AG04450 (cell line): ENCODE measurements at places on chromosomes 12 and 14. TPM values are rescaled to one million over a fixed set of nuclear protein-coding genes. Genes with fewer than 3 reads are reported as not detected.

GRCh38 chr14:76498463-76498935 lies 122.6 kb downstream of the ESRRB start:
- no peak for DNase-seq

- DNase-seq, result no peak
Measured at GRCh38 chr12:104622928-104623327, 166.2 kb downstream of the CHST11 start.

GRCh38 chr12:95248604-95249360 lies 31.2 kb downstream of the VEZT start:
- DNase-seq, result peak; percentile 29

DNA sequence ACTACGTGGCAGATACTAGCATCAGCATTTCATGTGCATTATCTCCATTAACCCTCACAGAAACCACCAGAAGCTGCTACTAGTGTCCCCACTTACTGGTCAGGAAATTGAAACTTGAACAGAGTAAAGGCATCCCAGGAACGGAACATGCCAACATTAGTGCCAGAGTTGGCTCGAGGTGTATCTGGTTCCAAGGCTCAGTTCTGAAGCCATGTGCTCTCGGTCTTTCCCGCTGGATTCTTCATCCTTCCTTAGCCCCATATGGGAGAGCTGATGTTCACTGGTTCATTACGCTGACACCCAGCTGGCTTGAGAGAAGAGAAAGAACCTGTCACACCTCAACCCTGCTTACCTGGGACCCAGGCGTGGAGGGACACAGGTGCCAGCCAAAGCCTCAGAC lies 91.5 kb downstream of the TBX5 start:
- no peak for DNase-seq

GRCh38 chr12:108595711-108596647 lies 1.9 kb downstream of the TMEM119 start:
- no peak for DNase-seq

- peak; percentile 65 for DNase-seq
Measured at GRCh38 chr12:78864403-78864869, at the start of gene SYT1. Gene SYT1 (plus strand): TSS chr12:78864774.

GRCh38 chr12:124884587-124885438 lies 21.1 kb upstream of the SCARB1 start:
- no peak for DNase-seq

DNA sequence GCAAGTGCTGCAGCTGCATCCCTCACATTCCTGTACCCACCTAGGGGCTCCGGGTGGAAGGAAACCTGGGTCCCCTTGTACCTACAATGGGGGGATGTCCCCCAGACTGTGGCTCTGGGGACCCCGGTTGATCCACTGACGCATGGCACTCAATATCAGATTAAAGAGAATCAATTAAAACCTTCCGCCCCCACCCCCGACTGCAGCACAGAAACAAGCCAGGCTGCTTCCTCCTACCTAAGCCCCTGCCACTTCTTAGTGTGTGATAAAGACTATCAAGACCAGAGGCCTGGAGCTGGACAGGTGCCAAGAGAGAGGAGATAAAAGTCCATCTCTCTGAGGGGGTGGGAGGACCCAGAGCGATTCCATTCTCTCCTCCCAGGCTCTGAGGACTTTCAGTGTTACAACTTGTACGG lies 28.2 kb upstream of the RPLP0 start:
- DNase-seq, result no peak

Gene SYCP3
- polyA plus RNA-seq, result 0.06 TPM in 2 replicates

Gene RGS6
- not detected in 2 replicates for polyA plus RNA-seq

Gene POU6F1
- 3.1 and 4.2 TPM in 2 replicates for polyA plus RNA-seq

Gene CISTR
- not detected in 2 replicates for polyA plus RNA-seq

Gene PTGES3
- polyA plus RNA-seq, result 80.1 and 112 TPM in 2 replicates

Gene ACSM4
- not detected in 2 replicates for polyA plus RNA-seq
